Glutamatergic neuron (in vitro differentiated cells): ENCODE measurements at places on chromosomes 16 and 17.

- no peak for DNase-seq
These were observed 939.9 kb upstream of the SOX9 start for GRCh38 chr17:71180801-71181385.

GRCh38 chr16:10738231-10739077 is 5.2 kb upstream of the NUBP1 start:
- peak; percentile 17 for DNase-seq

DNA sequence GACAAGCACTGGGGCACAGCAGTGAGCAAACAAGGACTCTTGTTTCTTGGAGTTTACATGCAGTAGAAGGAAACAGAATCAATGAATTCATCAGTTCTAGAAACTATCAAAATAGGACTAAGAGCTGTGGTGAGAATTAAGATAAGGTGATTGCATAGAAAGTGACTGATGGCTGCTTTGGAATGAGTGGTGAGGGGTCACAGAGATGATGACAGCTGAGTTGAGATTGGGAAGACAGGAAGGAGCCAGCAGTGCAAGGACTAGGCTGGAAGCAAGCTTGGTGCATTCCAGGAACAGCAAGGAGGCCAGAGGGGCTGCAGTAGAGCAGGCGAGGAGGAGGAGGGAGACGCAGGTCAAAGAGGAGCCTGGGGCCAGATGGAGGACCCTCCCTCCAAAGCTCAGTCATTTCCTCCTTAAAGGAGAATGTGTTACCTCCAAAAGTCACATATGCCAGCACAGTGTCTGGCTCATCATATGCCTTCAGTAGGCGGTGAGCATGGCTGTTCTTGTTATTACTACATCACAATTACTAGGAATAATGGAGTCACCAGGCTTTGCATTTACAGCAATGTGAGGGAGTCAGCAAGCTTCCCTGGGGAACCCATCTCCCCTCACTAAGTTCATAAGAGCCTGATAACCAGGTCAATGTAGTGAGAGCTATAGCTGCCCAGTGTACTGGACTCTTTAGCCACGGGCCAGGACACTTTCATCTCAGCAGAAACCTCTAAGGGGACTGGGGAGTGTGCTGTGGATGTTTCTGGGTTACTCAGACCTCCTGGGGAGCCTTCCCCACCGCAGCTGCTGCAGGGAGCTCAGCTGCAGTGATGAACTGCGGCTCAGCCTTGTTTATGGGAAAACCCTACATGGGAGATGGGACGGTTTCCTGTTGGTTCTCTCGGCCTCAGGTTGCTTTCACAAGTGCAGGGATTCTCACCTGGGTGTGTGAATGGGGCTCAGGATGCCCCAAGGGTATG is 157.2 kb downstream of the SEC14L1 start:
- no peak for DNase-seq

GRCh38 chr16:31333686-31334649 is 21.0 kb upstream of the ITGAX start:
- no peak for DNase-seq

- no peak for DNase-seq
These were observed 26.6 kb downstream of the PEMT start for GRCh38 chr17:17564896-17565295.

- peak; percentile 77 for DNase-seq
These were observed 955 bp downstream of the ACLY start for GRCh38 chr17:41917679-41918313.

DNA sequence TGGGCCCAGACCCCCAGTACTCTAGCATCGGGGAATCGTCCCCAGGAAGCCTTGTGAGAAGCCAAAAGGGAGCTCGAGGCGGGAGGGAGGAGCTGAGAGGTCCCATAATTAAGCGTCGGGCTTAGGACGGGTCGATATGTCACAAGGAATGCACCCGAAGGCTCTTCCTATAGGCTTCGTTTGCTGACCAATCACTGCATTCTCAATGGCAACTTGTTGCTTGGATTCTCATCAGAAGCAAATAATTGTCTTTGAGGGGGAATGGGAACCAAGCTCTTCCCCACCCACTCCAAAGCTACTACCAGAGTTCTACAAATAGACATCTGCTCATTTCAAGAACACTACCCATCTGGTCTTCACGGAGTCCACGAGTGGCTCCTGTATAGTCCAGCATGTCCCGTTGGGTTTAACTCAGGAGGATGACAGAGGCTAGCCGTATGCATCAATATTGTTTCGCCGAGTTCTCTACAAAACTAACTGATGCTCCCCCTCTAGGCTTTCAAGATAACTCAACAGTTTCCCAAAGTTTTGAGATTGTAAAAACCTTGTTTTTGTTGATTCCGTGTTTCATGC is 628 bp upstream of the BLMH start:
- no peak for DNase-seq

DNA sequence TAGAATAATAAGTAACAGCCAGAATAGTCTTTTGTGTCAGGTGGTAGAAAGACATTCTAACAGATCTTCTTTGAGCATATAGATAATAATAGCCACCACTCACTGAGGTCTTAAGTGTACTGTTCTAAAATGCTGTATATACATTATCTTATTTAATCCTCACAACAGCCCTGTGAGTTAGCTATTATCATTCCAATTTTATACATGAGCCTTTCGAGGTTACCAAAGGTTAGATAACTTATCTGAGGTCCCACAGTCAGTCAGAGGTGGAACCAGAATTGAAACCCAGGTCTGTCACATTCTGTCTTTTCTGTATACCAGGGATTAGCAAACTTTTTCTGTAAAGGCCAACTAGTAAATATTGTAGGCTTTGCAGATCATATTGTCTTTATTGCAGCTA is 23.2 kb downstream of the REXO5 start:
- no peak for DNase-seq

GRCh38 chr16:88819126-88819525 is 7.4 kb upstream of the APRT start:
- no peak for DNase-seq

GRCh38 chr16:49617016-49617629 is 238.8 kb downstream of the ZNF423 start:
- no peak for DNase-seq

GRCh38 chr16:12271006-12271405 is 294.5 kb downstream of the SNX29 start:
- peak; percentile 34 for DNase-seq

GRCh38 chr17:22441776-22442175 is 749.5 kb downstream of the KCNJ18 start:
- DNase-seq, result no peak

DNA sequence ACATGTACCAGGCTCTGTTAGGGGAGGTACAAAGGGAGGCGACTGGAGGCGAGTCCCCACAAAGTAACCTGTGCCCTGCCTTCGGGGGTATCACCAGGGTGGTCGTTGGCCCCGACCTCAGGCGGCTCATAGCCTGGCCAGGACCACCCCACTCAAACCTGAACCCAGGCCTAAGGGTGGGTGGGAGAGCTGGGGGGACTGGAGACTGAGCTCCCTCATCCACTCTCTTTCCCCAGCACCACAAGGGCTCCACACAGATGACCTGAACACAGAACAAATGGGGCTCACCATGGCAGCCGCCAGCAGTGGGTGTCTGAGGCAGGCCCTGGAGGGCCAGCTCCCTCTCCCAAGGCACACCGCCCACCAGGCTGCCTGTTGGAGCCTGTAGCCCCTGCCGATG is 120.6 kb upstream of the TNRC6C start:
- DNase-seq, result no peak
